ENCODE measurements at places on chromosomes 2 and 18. TPM values are rescaled to one million over a fixed set of nuclear protein-coding genes. Genes with fewer than 3 reads are reported as not detected.

DNA sequence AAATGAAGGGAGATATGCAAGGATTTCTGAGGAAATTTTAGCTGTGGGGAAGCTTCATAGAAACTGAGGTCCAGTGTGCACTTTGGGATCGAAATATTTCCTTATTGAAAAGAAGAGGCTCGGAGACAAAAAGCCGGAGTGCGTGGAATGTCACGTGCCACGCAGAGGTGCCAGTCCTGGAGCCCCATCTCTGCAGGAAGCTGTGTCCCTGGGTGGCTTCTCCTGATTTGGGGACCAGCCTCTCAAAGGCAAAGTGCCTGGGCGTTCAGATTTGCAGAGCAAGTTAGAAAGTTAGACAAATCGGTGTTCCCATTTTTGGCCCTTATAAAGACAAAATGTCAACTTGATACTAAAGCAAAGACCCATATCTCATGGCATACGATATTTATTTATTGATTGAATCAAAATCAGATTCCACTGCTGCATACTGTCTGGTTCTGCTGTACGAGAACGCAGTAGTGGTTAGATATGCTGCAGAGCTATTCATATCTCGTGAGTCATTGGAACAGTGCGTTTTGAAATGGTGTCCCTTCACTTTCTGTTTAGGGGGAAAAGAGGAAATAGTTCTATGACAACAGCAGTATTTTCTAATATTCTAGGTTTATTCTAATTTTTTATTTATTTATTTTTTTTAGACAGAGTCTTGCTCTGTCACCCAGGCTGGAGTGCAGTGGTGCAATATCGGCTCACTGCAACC, 9.1 kb upstream of the ATG16L1 start:
- no peaks in the 10 kb centered on the region for H3K27me3 ChIP-seq
- no peak for DNase-seq
- H3K36me3 ChIP-seq: no peaks in the 10 kb centered on the region

GRCh38 chr18:47831351-47831750, 99.1 kb downstream of the SMAD2 start:
- H3K4me1 ChIP-seq: no peaks in the 10 kb centered on the region
- H3K27me3 ChIP-seq: no peaks in the 10 kb centered on the region
- no peaks in the 10 kb centered on the region for H3K36me3 ChIP-seq
- no peak overlapping the region for H3K27ac ChIP-seq
- no peak overlapping the region for H3K4me3 ChIP-seq

GRCh38 chr18:31233621-31234275, 71.1 kb upstream of the DSC1 start:
- DNase-seq: no peak
- no peaks in the 10 kb centered on the region for H3K36me3 ChIP-seq
- no peak overlapping the region for H3K27ac ChIP-seq

GRCh38 chr2:207494137-207494536, 35.6 kb upstream of the CREB1 start:
- no peak for DNase-seq
- no peaks in the 10 kb centered on the region for H3K27me3 ChIP-seq
- H3K27ac ChIP-seq: no peak overlapping the region
- no peak overlapping the region for H3K4me3 ChIP-seq
- peaks cover 3% of the 10 kb centered on the region for H3K4me1 ChIP-seq

DNA sequence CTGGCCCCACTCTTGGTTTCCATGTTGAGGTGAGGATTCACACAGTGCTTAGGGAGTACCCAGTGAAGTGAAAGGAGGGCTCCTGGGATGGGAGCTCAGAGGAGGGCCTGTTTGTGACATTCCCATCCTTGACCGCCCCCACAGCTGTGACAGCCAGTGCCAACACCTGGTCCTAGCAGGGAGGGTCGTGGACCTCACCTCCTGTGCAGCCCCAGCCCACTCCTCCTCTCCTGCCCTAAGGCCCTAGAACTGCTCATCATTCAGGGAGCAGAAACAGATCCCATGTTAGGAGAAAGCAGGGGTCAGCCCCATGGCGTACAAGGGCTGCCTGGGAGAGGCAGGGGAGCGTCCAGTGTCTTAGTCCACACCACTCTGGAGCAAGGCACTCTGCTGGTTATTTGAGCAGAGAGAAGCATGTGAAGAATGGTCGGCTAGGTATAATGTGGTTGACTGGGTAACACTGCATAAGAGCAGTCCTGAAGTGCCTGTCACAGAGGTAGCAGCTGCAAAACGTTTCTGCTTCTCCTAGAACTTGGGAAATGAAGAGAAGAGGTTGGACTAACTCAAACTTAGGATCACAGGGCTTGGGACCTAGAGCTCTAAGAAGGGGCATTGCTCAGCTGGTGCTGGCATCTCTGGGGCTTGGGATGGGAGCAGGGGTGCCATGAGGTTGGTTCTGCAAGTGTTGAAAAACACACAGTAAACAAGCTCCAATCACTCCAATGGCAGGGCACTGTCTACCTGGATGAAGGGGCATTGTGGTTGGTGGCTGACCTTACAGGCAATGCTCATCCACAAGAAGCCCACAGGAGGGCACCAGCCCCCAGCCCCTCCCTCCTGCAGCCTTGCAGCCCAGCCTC, 55.6 kb downstream of the FAM168B start:
- no peak for DNase-seq
- no peaks in the 10 kb centered on the region for H3K36me3 ChIP-seq
- H3K27me3 ChIP-seq: no peaks in the 10 kb centered on the region
- peaks cover 43% of the 10 kb centered on the region for H3K4me1 ChIP-seq

DNA sequence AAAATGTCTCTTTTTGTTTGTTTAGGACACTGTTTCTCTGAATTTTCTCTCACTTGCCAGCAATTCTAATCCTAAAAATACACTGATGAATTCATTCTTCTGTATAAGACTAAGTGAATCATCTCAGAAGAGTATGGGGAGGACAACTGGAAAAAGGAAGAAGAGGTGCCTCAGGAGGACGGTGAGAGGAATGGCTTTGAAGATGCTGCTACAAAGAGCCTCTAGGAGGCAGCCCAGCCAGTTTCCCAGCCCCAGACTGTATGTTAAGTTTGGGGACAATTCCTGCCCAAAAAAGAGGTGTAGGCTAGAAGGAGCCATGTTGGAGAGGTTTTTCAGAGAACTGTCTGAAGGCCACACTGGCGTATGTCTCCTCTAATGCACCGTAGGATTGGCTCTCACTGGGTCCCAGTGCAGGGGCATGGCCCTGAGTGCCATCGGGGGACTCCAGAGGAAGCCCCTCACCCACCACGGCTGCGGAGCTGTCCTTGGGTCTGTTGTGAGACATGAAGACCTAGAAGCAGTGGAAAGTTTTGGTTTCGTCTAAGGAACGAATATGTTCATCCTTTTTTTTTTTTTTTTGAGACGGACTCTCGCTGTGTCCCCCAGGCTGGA, 3.1 kb upstream of the SDC1 start:
- no peak for DNase-seq
- H3K27me3 ChIP-seq: peaks cover 7% of the 10 kb centered on the region
- H3K4me3 ChIP-seq: no peak overlapping the region
- no peaks in the 10 kb centered on the region for H3K36me3 ChIP-seq

DNA sequence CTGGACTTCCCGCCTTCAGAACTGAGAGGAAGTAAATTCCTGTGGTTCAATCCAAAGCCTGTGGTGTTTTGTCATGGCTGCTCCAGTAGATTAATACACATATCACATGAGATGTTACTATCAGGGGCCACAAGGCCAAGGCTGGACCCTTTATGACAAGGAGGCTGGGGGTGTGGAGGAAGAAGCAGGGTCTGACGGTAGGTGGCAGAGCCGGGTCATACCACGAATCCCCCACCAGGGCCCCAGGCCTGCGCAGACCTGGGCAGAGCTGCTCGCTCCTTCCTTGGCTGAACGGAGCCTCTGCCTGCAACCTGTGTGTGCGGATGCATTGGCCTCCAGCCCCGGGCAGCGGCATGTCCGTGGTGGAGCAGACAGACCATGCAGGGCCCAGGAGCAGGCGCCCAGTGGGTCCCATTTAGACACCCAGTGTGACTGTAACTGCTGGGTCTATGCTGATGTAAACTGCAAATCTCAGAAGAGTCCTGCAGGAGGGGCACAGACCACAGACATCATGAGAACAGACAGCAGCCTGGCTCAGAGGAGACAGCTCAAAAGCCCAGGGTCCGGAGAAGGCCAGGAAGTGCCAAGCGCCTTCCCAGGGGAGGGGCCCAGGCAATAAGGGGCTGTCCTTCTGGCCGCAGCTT, 155.2 kb downstream of the PXDN start:
- H3K4me3 ChIP-seq: no peak overlapping the region
- DNase-seq: no peak
- no peaks in the 10 kb centered on the region for H3K27me3 ChIP-seq
- H3K4me1 ChIP-seq: no peaks in the 10 kb centered on the region
- H3K27ac ChIP-seq: no peak overlapping the region

GRCh38 chr2:187264612-187265011, 183.4 kb downstream of the CALCRL start:
- H3K27me3 ChIP-seq: no peaks in the 10 kb centered on the region
- no peaks in the 10 kb centered on the region for H3K4me1 ChIP-seq
- no peaks in the 10 kb centered on the region for H3K36me3 ChIP-seq
- no peak for DNase-seq
- H3K27ac ChIP-seq: no peak overlapping the region
- H3K4me3 ChIP-seq: no peak overlapping the region

DNA sequence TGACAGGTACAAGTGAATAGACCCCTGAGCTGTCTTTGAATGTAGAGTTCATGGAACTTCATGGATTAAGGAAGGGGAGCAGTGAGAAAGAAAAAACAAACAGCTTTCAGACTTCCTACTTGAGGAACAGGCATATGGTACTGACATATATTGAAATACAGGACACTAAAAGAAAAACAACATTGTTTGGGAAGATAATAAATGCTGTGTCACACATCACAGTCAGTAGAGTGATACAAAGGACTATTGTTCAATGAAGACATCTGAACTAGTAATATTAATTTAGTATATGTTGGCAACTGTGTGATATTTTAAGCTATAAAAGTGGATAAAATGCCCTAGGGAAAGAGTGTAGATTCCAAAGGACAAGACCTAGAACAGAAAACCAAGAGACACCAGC, 3.3 kb downstream of the DSC2 start:
- no peak overlapping the region for H3K4me3 ChIP-seq
- no peaks in the 10 kb centered on the region for H3K27me3 ChIP-seq
- no peak for DNase-seq

DNA sequence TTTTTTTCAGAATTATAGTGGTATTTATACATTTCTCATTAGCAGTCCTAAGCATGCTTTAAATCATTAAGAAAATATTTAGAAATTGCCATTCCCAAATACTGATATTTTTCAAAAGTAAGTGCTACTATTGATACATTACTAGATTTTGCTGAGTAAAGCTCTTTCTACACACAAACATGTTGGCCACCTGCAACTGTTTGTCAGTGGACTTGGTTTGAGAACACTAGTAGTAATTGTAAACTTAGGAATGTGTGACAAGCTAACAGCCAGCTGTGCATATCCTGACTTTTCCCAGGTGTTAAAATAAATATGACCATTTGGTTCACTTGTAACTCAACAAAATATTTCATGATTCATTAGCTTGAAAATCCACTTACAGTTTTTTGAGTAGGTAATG, 103.1 kb downstream of the MSTN start:
- H3K27me3 ChIP-seq: no peaks in the 10 kb centered on the region
- H3K36me3 ChIP-seq: no peaks in the 10 kb centered on the region
- no peak overlapping the region for H3K4me3 ChIP-seq
- no peak overlapping the region for H3K27ac ChIP-seq

- H3K27ac ChIP-seq: no peak overlapping the region
- no peaks in the 10 kb centered on the region for H3K27me3 ChIP-seq
- no peaks in the 10 kb centered on the region for H3K4me1 ChIP-seq
- no peak overlapping the region for H3K4me3 ChIP-seq
- no peak for DNase-seq
These were observed 189.0 kb upstream of the CTAGE1 start for GRCh38 chr18:22606563-22607283.

DNA sequence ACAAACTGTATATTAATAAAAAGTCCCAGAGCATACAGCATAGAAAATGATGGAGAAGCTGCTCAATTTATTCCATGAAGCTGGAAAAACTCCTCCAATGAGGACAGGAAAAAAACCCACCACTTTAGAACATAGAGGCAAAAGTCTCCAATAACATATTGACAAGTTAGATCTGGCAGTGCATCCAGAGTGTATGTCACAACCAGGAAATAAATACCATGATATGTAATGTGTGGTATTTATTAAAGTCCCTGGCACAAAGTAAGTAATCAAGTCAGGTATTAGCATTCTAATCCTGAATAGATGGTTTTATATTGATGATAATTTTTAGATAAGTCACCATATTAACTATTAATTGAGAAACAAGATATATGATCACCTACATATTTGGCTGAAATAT, 427.3 kb upstream of the HS6ST1 start:
- H3K4me1 ChIP-seq: no peaks in the 10 kb centered on the region
- no peak overlapping the region for H3K4me3 ChIP-seq
- H3K27ac ChIP-seq: no peak overlapping the region
- H3K36me3 ChIP-seq: no peaks in the 10 kb centered on the region
- no peaks in the 10 kb centered on the region for H3K27me3 ChIP-seq
- DNase-seq: no peak

- H3K27ac ChIP-seq: peak overlapping the region; percentile 83
- peaks cover 48% of the 10 kb centered on the region for H3K4me1 ChIP-seq
- no peaks in the 10 kb centered on the region for H3K36me3 ChIP-seq
- H3K27me3 ChIP-seq: no peaks in the 10 kb centered on the region
- no peak overlapping the region for H3K4me3 ChIP-seq
- DNase-seq: no peak
These were observed 905 bp upstream of the IAH1 start for GRCh38 chr2:9473308-9473984.

- DNase-seq: no peak
- no peak overlapping the region for H3K4me3 ChIP-seq
- H3K27me3 ChIP-seq: no peaks in the 10 kb centered on the region
- H3K36me3 ChIP-seq: no peaks in the 10 kb centered on the region
- H3K27ac ChIP-seq: no peak overlapping the region
These were observed 3.4 kb upstream of the STAMBP start for GRCh38 chr2:73825408-73825807.

DNA sequence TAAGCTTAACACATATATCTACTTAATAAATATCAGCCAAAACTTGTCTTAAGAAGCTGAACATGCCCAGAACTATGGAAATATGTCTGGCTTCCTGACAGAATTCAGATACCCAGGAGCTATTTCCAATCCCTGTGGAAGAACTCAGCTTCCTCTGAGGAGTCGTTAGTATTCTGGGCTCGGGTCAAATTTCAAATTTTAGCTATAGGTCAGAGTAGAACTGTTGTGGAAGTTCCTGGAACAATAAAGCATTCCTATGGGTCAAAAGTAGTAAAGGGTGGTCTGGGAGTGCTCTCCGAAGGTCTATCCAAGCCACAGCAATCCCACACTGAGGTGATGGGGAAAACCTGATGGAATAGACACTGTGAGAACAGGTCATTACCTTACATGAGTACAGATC, 342.7 kb upstream of the CHST9 start:
- H3K4me1 ChIP-seq: no peaks in the 10 kb centered on the region
- no peaks in the 10 kb centered on the region for H3K27me3 ChIP-seq
- no peak overlapping the region for H3K27ac ChIP-seq
- no peaks in the 10 kb centered on the region for H3K36me3 ChIP-seq
- no peak overlapping the region for H3K4me3 ChIP-seq

Gene TMEM247
- total RNA-seq: not detected

Gene VIT
- not detected for total RNA-seq

Gene TMEM178A
- not detected for total RNA-seq

Gene LRRTM4
- total RNA-seq: not detected

Gene G6PC2
- not detected for total RNA-seq

Gene DSC2
- not detected for total RNA-seq

Gene DTNB
- 45.3 TPM for total RNA-seq

Gene FBXO36
- 0.75 TPM for total RNA-seq

Gene LGALSL
- total RNA-seq: not detected
